Stimulated activated CD8-positive, alpha-beta memory T cell treated with anti-CD3 and anti-CD28 coated beads, Interleukin-4, amount 100 ng/mL, for 4 hours (primary cell): ENCODE measurements at places on chromosomes 7 and 10.

- DNase-seq = no peak
These were observed at the start of gene GDF2 for GRCh38 chr10:47322300-47323061. Gene GDF2 (plus strand): TSS chr10:47322454. CDS start chr10:47322669, 215 bp downstream.

- no peak for DNase-seq
These were observed 240.1 kb downstream of the THSD7A start for GRCh38 chr7:11591943-11592342.

DNA sequence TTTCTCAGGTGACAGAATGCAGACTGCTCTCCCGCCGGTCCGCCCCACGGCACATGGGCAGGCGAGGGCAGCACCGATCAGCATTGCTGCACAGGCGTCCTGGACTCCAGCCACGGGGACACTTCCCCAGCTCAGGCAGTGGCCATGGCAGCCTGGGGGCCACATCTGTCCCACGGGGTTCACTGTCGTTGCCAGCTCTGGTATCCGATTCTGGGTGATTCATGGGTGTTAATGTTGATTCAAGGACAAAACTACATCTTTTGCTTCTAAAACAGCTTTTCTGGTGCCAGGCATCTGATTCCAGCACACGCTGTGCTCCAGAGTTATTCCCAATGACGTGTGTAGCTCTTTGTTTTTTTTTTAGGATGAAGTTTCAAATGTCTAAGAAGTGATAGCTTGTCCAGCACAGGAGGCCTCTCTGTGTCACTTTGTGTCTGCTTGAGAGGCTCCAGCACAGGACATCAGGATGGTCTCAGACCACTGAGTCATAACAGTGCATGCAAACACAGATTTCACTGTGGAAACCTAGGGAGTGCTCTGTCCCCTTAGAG lies 218.0 kb downstream of the WDR37 start:
- no peak for DNase-seq

DNA sequence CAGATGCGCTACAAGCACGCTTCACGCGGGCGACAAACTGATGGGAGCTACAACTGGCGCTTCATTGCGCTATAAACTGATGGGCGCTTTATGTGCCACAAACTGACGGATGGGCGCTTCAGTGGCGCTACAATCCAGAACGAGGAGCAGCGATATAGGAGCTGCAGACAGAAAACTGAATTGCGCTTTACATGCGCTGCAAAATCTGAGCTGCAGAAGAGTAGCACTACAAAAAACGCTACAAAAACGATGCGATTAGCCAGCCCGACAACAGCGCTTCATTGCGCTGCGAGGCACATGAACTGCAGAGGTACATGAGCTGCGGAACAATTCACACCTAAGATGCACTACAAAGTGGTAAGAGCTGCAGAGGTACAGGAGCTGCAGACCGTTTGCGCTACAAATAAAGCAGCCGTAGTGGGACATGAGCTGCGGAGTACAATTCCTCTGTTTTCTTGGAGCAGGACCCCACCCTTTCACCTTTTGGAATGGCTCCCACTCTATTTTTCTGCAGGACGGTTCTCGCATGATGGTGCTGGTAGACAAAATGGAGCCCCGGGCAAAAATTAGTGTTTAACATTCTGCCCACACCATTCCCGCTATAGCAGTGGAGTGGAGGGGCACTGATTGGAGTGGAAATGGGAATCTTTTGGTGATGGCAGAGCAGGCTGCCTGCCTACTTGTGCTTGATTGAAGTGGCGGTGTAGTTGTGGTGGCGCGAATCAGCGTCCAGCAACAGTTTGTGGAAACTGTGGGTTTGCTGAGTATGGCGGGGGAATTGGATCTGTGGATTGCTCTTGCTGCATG lies 1.2 kb upstream of the SGCE start:
- no peak for DNase-seq

- no peak for DNase-seq
These were observed 852.9 kb downstream of the LRMDA start for GRCh38 chr10:76284351-76284750.

DNA sequence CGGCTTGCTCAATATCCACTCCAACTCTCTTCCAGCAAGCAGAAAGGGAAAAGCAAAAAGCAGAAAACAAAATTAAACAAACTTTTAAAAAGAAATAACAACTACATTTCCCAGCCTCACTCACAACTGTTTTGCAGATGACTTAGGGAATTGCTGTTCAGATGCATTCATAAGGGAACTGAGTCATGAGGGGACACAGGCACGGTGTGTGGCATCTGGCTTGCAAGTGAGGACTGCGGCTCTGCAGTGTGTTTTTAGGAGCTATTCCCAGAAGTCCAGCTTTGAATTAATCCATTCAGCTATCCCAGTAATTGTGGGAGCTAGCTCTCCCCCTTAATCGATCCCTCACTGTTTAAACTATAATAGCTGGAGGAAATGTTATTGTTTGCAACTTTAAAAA lies 30.3 kb downstream of the PTN start:
- no peak for DNase-seq

DNA sequence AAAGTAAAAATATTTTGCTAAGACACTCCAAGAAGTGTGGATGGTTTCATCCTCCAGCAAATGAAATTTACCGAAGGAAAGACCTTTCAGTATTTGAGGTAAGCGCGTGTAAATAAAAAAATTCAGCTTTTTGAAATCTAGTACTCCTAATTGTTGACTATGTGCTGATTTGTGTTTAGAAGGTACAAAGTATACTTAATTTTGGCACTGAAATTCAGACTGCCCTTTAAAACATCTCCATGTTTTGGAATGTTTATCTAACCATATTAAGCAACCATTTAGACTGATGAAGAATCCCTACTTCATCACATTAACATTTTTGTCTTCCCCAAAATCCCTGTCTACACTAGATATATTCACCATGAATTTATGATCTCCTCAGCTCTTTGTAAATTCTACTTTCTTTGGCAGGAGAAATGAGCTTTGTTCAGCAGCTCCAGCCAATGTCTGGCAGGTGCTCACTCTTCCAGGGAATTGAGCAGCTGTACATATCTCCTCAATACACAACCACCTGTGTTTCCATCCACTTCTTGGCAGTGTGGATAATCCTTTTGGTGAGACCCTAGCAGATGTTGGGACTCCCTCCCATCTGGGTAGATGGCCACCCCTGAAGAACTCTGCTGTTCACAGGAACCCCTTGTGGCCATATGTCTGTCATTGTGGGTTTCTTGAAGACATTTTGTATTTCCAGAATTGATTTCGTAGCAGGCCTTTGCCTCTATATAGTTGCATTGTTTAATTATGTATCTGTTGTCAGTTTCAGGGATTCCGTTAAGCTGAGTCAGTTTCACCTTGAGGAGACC lies 129.4 kb upstream of the SAMD8 start:
- DNase-seq = no peak

- no peak for DNase-seq
These were observed 99.3 kb downstream of the PPP1R3A start for GRCh38 chr7:113819474-113819873.

DNA sequence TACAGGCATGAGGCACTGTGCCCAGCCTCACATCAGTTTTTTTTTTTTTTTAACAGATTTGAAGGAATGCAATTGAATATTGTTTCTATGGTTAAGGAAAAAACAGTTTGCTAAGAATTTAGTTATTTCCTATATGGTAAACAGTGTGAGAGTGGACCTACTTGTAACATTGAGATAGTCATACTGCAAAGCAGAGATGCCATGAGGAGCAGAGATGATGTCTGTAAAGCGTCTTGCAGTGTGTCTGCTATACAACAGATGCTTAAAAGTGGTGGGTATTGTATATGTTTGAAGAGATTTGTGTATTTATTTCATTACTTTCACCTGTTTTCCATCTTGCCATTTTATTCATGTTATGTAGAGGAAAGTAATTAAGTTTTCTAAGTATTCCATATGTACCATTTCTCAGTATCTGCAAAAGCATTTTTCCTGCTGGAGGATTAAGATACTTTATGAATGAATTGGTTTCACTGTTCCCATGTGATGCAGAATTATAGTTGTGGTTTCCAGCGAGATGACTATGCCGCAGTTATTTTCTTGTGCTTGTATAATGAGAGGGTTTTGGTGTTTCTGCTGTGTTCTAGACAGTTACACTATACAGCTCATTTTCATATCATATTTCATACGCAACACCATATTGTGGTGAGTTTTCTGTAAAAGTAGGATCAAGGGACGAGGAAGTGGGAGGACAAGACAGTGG lies 26.6 kb downstream of the TET1 start:
- no peak for DNase-seq

- DNase-seq = no peak
These were observed 18.1 kb downstream of the SLC35G1 start for GRCh38 chr10:93911866-93912265.

GRCh38 chr10:28077889-28078288 lies 79.0 kb upstream of the ODAD2 start:
- no peak for DNase-seq

DNA sequence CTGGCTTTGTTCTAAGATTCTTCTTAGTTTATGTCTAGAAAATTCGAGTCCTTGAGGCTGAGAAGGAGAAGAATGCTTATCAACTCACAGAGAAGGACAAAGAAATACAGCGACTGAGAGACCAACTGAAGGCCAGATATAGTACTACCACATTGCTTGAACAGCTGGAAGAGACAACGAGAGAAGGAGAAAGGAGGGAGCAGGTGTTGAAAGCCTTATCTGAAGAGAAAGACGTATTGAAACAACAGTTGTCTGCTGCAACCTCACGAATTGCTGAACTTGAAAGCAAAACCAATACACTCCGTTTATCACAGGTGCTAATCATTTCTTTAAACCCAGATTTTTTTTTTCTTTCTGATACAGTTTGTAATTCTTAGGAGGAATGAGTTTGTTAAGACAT lies 6.7 kb downstream of the CEP55 start:
- no peak for DNase-seq

GRCh38 chr7:130821864-130822263 lies 87.9 kb upstream of the KLF14 start:
- no peak for DNase-seq

DNA sequence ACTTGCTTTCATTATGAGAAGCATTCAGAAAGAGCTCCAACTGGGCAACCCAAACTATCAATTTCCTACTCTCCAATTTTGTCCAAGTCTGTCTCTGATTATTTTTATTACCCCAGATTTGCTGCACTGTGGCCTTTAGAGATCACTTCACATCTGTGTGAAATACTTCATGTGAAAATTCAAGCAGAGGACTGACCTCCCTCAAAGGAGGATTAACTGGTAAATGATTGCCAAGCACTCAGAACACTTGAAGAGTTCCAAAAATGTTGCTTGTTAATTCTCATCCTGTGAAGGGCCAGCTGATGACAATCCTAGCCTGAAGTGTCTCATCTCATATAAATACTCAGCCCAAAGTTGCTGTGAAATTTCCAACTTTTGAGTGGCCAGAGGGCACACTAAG lies 182.8 kb upstream of the DGKB start:
- DNase-seq = no peak

DNA sequence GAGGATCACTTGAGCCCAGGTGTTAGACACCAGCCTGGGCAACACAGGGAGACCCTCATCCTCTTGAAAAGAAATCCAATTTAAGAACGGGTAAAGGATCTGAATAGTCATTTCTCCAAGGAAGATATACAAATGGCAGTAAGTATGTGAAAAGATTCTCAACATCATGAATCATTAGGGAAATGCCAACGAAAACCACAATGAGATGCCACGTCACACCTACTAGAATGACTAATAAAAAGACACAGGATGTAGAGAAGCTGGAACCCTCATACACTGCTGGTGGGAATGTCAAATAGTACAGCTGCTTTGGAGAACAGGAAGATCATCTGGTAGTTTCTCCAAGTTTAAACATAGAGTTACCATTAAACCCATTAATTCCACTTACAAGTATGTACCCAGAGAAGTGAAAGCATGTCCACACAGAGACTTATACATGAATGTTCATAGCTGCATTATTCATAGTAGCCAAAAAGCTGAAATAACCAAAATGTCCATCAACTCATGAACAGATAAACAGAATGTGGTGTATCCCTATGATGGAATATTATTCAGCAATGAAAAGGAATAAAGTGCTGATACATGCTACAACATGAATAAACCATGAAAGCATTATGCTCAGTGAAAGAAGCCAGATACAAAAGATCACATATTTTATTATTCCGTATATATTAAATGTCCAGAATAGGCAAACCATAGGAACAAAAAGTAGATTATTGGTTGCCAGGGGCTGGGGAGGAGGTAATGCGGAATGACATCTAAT lies 13.1 kb upstream of the ZMIZ2 start:
- DNase-seq = no peak

- DNase-seq = no peak
These were observed 6.0 kb downstream of the KIF5B start for GRCh38 chr10:32050177-32050576.

- DNase-seq = no peak
These were observed 39.6 kb downstream of the NUP205 start for GRCh38 chr7:135597181-135597925.

DNA sequence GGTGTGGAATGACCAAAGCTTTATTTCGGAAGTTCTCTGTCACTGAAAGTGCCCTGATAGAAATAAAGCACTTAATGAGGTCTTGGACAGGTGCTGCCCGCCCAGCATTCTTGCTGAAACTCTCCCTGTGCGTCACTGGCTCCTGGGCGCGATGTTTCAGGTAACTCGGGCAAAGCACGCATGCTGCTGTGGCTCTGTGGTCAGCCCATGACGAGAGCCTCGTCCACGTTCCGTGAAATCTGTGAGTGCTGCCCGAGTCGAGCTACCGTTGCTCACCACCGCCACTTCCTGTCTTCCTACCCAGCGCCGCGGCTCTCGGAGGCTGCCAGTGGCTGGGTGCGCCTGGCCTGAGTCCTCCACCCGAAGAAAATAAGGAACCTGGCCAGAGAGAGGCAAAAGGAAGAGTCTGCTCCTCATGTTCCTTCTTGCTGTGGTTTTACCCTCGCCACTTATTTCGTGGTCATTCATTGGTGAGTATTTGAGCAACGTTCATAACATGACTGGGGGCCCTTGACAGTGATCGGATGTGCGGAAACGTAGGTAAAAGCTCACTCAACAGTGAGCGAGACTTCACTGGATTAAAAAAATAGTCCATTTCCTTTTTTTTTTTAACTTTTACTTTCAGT lies 95.5 kb downstream of the MAP3K8 start:
- DNase-seq = peak; percentile 49

DNA sequence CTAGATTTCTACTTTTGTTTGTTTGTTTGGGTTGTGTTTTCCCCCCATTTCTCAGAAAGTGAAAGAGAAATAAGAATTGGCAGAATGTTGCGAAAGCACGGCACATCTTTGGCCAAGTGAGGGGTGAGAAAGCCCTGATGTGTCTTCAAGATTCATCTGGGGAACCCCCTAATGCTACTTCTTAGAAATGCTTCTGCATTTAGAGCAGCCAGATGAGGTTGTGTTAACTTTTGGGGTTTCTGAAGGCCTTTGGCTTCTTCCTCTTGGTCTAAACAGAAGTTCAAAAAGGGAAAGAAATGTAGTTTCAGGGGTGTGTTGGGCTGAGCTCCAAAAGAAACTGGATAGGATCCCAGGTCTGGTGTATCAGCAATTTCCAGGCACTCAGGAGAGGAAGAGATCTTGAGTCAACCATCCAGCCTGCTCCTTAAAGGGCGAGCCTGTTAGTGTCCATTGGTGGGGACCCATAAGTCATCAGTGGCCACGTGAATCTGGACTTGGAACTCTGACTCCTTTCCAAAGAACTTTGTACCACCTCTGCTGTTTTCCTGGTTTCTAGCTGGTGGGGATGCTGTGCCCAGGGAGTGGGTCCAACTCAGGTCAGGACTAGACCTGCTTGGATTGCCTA lies 6.5 kb downstream of the DUSP5 start:
- DNase-seq = peak; percentile 45
